Spinal cord (tissue), 10 donors: ENCODE measurements at places on chromosomes 4 and X. TPM values are rescaled to one million over a fixed set of nuclear protein-coding genes. Genes with fewer than 3 reads are reported as not detected.

TSC22D3 gene
- polyA plus RNA-seq = 121 TPM

RNF212 gene
- 12.6 TPM for polyA plus RNA-seq

AFP gene
- polyA plus RNA-seq = 8.4 TPM

PPP3CA gene
- 119 TPM for polyA plus RNA-seq

ARSD gene
- polyA plus RNA-seq = 17.5 TPM

RTL5 gene
- 31.2 TPM for polyA plus RNA-seq

FAM9B gene
- 0.38 TPM for polyA plus RNA-seq

CCDC160 gene
- polyA plus RNA-seq = 7.6 TPM

FABP2 gene
- polyA plus RNA-seq = not detected

CSN2 gene
- polyA plus RNA-seq = not detected

TMPRSS11A gene
- 0.05 TPM for polyA plus RNA-seq

KIF4A gene
- 9.4 TPM for polyA plus RNA-seq

DNA sequence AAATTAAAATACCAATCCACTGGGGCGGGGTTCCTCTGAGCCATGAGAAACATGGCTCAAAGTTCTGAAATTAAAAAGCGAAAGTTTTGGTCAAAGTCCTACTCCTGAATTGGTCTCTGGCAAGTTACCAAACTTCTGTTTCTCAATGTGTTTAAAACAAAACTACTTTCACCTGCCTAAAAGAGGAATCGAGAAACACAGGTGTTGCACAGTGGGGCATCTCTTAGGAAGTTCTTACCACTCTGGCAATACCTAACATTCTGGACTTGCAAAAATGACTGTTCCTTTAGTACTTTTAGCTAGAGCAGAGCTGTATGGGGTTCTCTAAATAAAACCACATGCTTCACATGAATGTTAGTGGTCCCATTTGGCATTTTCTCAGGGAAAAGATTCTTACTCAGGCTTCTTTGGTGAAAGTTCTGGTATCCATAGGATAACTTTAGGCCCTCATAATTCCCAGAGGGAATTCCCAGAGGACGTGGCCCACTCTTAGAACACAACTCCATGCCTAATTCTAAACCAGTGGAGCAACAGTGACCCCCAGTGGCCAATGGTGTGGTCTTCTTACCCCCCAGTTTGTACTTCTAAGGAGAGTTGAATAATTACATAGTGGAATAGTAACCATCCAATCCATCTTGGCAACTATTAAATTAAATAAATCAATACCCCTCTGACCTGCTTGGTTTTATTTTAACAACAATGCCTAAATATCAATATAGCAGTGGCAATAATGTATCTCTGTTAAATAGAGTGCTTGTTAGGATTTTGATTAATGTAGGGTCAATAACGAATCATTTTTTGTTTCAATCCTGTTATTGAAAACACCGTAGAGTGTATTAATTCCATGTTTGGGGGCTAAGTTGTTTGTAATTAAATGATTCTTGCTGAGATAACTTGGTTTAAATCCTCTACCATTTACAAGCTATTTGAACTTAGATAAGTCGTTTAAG, 21.9 kb downstream of the BMP3 start:
- peak; percentile 87 for DNase-seq

GRCh38 chr4:85928775-85929591, 430.9 kb downstream of the MAPK10 start:
- no peak for DNase-seq

GRCh38 chr4:10730019-10730418, 45.5 kb upstream of the CLNK start:
- no peak for DNase-seq

DNA sequence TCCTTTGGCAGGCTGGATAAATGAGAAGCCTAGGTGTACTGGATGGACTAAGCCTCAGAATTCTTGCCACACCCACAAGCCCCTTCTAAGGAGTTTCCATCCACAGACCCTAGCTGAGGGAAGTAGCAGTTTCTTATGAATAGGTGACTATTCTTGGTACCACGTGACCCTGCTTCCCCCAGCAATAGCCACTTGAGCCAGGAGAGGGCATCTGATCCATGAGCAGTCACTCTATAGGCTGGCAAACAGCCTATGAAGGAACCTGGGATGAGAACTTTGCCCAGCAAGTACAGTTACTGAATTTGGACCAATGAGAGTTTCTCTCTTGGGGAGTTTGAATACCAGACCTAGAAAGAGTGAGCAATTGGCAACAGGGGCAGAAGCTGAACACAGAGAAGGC, 84.0 kb downstream of the RTL9 start:
- no peak for DNase-seq

- no peak for DNase-seq
Observed at GRCh38 chr4:184854673-184855072, 28.9 kb upstream of the ACSL1 start.

DNA sequence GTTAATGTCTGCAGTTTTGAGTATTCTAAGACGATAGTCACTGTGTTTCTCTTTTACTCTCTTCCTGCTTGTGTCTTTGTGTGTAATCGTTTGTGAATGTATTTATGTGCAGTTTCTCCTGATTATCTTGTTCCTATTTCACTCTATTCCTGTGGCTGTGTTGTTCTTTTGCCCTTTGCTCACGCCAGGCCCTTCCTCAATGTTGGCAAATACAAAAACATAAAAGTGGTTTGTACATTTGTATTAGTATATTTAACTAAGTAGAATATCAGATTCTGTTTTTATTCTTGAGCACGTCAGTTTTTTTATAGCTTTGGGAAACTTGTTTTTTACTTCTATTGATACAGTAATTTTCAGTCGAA, 107.6 kb upstream of the BMPR1B start:
- no peak for DNase-seq

DNA sequence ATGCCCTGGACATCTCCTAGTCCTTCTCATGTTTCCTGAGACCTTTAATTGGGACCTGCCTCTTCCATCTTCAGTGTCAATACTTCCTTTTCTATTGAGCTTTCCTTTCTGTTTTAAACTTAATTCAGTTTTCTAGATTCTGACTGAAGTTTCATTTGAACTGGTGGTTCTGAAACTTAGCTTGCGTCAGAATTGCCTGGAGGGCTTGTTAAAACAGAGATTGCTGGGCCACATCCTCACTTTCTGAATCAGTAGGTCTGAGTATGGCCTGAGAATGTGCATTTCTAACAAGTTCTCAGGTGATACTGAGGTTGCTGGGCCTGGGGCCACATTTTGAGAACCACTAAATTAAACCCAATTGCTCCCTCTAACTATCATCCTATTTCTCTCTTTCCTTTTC, 152.1 kb upstream of the DGKK start:
- no peak for DNase-seq

- DNase-seq = no peak
Observed at GRCh38 chrX:132292793-132293192, 73.5 kb upstream of the RAP2C start.

- no peak for DNase-seq
Observed at GRCh38 chr4:22019676-22020075, 71.1 kb upstream of the KCNIP4 start.

DNA sequence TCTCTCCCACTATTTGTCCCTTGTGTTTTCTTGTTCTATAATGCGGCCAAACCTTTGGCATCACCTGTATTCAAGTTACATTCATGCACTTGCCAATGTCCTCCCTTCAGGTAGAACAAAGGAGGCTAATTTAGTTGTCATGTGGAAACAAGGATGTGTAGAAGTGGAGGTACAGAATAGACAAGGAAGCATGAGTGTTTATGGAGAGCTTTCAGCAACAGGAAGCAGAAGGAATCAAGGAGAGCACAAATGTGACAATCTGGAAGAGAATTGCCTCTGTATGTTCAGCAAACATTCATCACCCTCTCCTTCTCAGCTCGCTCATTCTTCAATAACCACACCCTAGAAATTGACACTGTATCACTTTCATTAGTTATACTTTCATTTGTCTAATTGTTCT, 103.4 kb downstream of the SLC7A11 start:
- DNase-seq = no peak

GRCh38 chr4:119627267-119628255, 1.0 kb downstream of the PDE5A start:
- DNase-seq = peak; percentile 60

- DNase-seq = no peak
Observed at GRCh38 chrX:10004832-10005475, 37.8 kb downstream of the CLDN34 start.

DNA sequence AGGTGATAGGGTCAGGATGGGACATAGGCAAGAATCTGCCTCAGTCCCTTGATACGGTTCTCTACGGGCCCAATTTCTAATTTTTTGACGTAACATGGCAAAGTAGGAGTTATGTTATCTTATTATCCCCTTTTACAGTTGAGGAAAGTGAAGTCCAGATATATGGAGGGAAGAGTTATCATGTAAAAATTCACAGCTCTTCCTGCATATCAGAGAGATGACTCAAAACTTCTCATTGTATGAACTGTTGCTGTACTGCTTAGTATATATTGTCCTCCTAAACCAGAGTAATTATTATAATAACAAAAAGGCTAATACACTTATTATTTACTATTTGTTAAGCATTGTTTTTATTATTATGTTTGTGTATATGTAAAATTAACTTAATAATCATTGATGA, 260.5 kb upstream of the IGFBP7 start:
- no peak for DNase-seq

- DNase-seq = no peak
Observed at GRCh38 chrX:11422525-11422857, 129.3 kb downstream of the AMELX start.

- DNase-seq = no peak
Observed at GRCh38 chrX:16199343-16199742, 32.1 kb downstream of the MAGEB17 start.

GRCh38 chrX:114363346-114363745, 220.5 kb upstream of the HTR2C start:
- DNase-seq = no peak

DNA sequence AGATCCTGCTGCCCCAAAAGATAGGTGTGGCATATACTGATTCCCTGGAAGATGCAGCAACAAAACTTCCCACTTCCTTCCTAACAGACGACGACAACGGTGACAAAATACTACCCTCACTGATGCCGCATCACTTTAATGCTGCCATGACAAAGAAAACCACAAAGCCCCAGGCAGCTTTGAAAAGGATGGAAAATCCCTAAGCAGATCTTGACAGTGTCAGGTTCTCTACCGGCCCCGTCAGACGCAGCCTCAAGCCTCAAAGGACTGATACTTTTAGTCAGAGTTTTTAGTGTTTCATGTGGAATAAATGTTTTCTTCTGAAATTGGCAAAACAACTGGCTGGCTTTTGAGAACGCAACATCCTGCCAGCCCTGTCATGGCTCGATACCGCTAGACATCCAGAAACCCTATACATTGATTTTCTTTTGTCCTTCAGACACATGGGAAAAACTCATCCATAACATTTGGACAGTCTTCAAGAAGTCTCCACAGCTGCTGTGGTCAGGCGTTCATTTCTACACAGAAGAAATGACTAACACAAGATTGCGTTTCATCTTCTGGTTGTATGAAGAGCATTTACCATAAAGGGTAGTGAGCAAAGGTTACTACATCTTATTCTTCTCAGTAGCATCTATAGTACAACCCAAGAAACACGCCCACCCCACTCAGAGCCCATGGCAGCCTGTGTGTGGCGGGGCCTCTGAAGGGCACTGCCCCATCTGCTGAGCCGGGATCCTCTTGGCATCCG, 60.1 kb downstream of the GATB start:
- no peak for DNase-seq

DNA sequence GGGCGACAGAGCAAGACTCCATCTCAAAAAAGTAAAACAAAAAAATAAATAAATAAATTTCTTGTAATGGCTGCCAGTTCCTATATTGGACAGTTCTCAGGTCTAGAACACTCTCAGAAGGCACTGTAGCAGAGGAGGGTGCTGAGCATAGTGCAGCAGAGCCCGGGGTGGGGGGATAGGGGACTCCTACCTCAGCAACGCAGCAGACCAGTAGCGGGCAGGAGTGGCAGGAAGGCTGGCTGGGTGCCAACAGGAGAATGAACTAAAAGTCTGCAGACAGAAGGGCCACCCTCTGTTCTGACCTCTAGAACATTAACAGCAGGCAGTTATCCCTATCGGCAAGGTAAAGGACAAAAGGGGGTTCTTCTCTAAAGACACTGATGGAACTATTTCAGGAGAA, 20.2 kb downstream of the PDK3 start:
- no peak for DNase-seq

GRCh38 chr4:154617820-154618317, 5.4 kb upstream of the FGG start:
- DNase-seq = no peak

- DNase-seq = no peak
Observed at GRCh38 chrX:69150281-69150960, 14.8 kb downstream of the PJA1 start.

GRCh38 chrX:7542587-7543380, 300.2 kb upstream of the VCX start:
- peak; percentile 69 for DNase-seq
